Vagina (tissue), 2 donors: ENCODE measurements at places on chromosomes 6 and 20. TPM values are rescaled to one million over a fixed set of nuclear protein-coding genes. Genes with fewer than 3 reads are reported as not detected.

DNA sequence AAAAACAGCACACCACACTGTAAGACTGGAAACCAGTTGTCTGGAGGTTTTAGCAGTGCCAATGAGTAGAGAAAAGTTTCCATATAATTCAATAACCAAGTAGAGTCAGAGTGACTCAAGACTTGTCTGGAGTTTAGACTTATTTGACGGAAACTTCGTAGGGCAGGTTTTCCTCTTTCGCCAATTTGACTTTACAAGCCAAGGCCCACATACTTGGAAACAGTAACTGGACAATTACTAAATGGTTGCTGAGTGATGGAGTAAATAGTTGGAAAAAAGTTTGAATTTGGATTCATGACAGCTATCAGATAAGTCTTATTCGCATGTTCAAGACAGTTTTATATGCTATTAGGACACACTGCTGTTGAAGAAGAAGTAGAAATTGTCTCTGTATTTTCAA, 48.1 kb upstream of the CTAGE9 start:
- no peaks in the 10 kb centered on the region for H3K27me3 ChIP-seq
- H3K36me3 ChIP-seq: no peaks in the 10 kb centered on the region

DNA sequence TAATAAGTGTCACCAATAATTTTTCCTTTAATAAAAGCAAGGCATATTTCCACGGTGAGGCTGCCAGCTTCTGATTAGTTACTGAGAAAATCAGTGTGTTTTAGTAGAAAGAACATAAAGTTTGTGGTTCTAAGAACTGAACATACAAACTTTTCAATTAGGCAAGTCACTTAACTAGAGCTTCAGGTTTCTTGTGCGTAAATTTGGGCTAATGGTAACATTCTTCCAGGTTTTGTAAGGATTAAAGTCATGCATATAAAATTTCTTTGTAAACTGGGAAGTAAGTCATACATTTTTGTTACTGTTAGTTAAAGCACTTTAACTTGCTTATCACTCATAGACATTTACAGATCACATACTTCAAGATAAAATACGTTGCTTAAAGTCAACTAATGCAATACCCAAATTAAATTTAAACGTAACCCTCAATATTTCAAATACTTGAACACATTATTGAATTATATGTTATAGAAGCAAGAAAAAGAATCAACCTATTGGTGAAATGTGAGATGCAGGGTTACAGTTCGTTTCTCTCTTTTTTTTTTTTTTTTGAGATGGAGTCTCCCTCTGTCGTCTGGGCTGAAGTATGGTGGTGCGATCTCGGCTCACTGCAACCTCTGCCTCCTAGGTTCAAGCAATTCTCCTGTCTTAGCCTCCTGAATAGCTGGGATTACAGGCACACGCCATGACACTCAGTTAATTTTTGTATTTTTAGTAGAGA, 327.3 kb upstream of the NOX3 start:
- no peaks in the 10 kb centered on the region for H3K36me3 ChIP-seq
- no peak overlapping the region for H3K4me3 ChIP-seq
- peak overlapping the region; percentile 46 for H3K27ac ChIP-seq
- H3K4me1 ChIP-seq: peaks cover 10% of the 10 kb centered on the region

- DNase-seq: no peak
- H3K4me1 ChIP-seq: no peaks in the 10 kb centered on the region
- H3K4me3 ChIP-seq: no peak overlapping the region
These were observed 52.5 kb upstream of the CHD6 start for GRCh38 chr20:41670631-41671030.

- no peaks in the 10 kb centered on the region for H3K27me3 ChIP-seq
- H3K4me3 ChIP-seq: no peak overlapping the region
- H3K27ac ChIP-seq: no peak overlapping the region
- no peaks in the 10 kb centered on the region for H3K4me1 ChIP-seq
- no peak for DNase-seq
These were observed 54.1 kb downstream of the CCN2 start for GRCh38 chr6:131897050-131897435.

DNA sequence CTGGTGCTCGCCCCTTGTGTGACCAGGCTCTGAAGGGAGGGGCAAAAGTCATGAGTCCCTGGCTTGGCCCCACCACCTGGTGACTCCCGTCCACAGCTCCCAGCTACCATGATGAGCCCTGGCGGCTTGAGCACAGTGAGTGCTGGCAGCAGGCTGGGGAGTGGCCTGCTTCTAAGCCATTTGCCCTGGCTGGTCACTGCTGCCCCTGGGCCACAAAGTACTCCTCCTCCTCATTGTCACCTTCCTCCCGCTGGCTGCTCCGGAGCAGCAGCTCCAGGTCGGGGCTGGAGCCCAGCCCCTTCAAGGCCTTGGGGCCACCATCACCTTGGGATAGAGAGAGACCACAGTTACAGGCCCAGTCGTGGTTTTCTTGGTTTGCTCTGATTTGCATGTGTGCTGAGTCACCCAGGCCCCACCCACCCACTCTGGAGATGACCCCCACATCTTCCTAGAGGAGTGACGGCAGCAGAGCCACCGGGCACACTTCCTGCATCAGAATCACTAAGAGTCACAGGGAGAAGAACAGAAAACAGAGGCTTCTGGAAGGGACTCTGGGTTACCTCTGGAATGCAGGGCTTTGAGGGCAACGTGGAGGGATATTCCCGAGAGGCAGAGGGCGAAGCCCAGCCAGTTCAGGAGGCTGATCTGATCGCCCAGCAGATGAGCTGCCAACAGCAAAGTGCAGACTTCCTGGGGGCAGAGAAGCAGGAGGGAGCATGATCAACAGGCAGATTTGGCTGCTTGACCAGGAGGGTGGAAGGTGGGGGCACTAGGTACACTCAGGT, 42.1 kb upstream of the CDH22 start:
- H3K27ac ChIP-seq: peak overlapping the region; percentile 10
- no peak for DNase-seq
- no peaks in the 10 kb centered on the region for H3K27me3 ChIP-seq
- no peaks in the 10 kb centered on the region for H3K4me1 ChIP-seq
- no peak overlapping the region for H3K4me3 ChIP-seq

DNA sequence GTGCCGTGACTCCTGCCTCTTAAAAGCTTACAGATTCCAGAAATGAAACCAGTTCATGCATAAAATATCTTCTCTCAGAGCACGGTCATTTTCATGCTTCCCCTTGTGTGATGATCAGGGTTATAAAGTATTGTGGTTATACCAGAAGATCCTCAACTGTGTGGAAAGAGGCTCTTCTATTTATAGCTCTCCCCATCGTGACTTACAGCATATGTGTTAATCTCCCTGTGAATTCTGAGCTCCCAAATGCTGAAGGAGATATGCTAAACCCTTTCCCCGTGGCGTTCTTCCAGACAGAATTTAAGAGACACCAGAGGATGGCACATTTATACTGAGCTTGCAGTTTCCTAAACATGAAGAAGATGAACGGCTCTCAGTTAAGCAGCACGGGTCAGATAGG, 158.8 kb downstream of the CDH26 start:
- H3K4me3 ChIP-seq: no peak overlapping the region
- H3K4me1 ChIP-seq: peaks cover 20% of the 10 kb centered on the region
- DNase-seq: no peak
- no peaks in the 10 kb centered on the region for H3K36me3 ChIP-seq
- H3K27ac ChIP-seq: no peak overlapping the region

GRCh38 chr20:44990425-44990824, 24.1 kb downstream of the STK4 start:
- H3K27ac ChIP-seq: peak overlapping the region; percentile 43
- no peak for DNase-seq
- H3K27me3 ChIP-seq: no peaks in the 10 kb centered on the region
- no peak overlapping the region for H3K4me3 ChIP-seq
- peaks cover 3% of the 10 kb centered on the region for H3K36me3 ChIP-seq

GRCh38 chr6:148990403-148990802, 243.6 kb downstream of the UST start:
- H3K4me3 ChIP-seq: no peak overlapping the region
- no peak overlapping the region for H3K27ac ChIP-seq
- H3K4me1 ChIP-seq: no peaks in the 10 kb centered on the region
- DNase-seq: no peak
- no peaks in the 10 kb centered on the region for H3K27me3 ChIP-seq

GRCh38 chr6:73382462-73383113, 12.0 kb upstream of the DDX43 start:
- no peak overlapping the region for H3K4me3 ChIP-seq
- no peaks in the 10 kb centered on the region for H3K36me3 ChIP-seq

DNA sequence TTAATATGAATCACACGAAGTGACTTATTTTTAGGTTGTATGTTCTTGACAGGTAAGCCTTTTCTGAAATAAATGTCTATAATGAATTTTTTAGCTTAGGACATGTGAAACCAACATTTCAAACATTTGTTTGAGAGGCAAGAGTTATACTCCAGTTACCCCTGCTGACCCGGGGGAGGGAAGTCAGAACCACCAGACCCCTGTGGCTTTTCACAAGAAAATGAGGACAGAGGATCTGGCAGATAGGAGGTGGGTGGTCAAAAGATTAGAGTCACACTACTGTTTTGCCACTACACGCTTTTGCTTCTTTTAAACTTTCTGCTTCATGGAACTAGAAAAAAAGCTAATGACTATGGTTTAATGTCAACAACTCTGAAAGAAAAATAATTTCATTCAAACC, 27.5 kb upstream of the ADGRF4 start:
- H3K27ac ChIP-seq: no peak overlapping the region
- no peaks in the 10 kb centered on the region for H3K4me1 ChIP-seq
- H3K4me3 ChIP-seq: no peak overlapping the region
- no peaks in the 10 kb centered on the region for H3K27me3 ChIP-seq

GRCh38 chr6:138454981-138455706, 44.1 kb downstream of the NHSL1 start:
- no peaks in the 10 kb centered on the region for H3K27me3 ChIP-seq
- no peak for DNase-seq
- no peak overlapping the region for H3K4me3 ChIP-seq
- no peaks in the 10 kb centered on the region for H3K4me1 ChIP-seq

- no peak for DNase-seq
- no peaks in the 10 kb centered on the region for H3K36me3 ChIP-seq
- H3K27ac ChIP-seq: no peak overlapping the region
- no peaks in the 10 kb centered on the region for H3K27me3 ChIP-seq
- no peaks in the 10 kb centered on the region for H3K4me1 ChIP-seq
These were observed 24.6 kb upstream of the FOXF2 start for GRCh38 chr6:1364791-1365190.

DNA sequence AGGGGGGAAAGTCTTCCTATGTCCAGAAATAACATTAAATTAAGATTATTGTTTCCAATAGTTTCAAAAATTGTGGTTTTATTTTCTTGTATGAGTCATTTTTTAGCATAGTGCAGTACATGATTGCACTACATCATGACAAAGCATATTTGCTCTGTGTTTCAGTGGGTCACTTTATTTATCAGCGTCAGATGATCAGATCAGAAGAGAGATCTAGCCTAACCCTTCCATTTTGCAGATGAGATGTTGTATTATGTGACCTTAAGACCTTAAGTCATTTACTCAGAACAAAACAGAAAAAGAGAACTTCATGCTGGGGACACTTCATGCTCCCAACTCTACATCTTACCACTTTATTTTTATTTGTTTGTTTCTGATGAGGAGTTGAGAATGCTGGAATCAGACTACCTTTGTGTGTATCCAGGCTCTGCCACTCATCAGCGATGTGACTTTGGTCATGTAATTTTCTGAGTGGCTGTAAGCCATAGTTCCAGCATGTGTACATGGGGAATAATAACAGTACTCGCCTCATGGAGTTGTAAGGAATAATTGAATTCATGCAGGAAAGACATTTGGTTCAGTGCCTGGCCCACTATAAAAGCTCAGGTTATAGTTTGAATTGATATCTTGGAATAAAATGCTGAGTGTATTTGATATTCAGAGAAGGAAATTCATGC, 13.5 kb downstream of the EYA4 start:
- H3K36me3 ChIP-seq: no peaks in the 10 kb centered on the region
- DNase-seq: no peak
- H3K4me1 ChIP-seq: no peaks in the 10 kb centered on the region
- H3K4me3 ChIP-seq: no peak overlapping the region
- no peaks in the 10 kb centered on the region for H3K27me3 ChIP-seq

- H3K4me3 ChIP-seq: no peak overlapping the region
- H3K27ac ChIP-seq: no peak overlapping the region
- no peak for DNase-seq
- H3K36me3 ChIP-seq: no peaks in the 10 kb centered on the region
- no peaks in the 10 kb centered on the region for H3K4me1 ChIP-seq
These were observed 140.1 kb upstream of the BEND6 start for GRCh38 chr6:56814802-56815201.

DNA sequence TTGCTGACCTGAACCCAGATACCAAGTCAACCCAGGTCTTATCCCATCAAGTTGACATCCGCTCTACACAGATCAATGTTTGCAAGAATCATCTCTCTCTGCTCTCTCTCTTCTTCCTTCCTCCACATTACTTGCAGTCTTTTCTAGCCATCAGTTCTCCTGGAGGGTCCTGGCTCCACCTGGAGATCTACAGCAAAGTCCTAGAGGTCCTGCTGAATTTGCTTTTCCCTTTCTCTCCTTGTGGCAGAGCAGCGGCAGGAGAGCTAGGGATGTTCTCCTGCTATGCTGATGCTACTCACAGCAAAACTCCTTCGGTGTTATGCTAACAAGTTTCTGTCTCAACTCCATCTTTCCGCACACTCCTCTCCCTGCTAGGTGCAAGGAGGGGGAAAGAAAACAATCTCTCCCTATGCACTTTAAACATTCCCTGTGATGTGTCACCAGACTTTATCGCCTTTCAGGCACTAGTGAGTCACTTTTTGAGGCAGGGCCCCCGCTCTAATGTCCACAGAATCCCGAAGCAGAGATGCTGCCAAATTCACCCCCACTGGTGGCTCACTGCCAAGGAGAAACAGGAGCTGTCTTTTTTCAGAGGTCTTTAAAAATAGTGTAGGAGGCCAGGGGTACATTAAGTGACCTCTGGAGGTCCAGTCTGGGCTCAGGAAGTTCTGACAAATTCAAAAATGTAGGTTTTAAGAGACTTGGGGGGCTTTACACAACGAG, 62.6 kb downstream of the FAM50B start:
- peaks cover 36% of the 10 kb centered on the region for H3K4me1 ChIP-seq
- no peaks in the 10 kb centered on the region for H3K27me3 ChIP-seq
- no peak for DNase-seq

GRCh38 chr6:122903266-122903915, 92.6 kb upstream of the CLVS2 start:
- no peaks in the 10 kb centered on the region for H3K36me3 ChIP-seq
- no peak overlapping the region for H3K27ac ChIP-seq
- no peak overlapping the region for H3K4me3 ChIP-seq
- DNase-seq: no peak
- H3K4me1 ChIP-seq: no peaks in the 10 kb centered on the region
- no peaks in the 10 kb centered on the region for H3K27me3 ChIP-seq

- no peaks in the 10 kb centered on the region for H3K27me3 ChIP-seq
- no peaks in the 10 kb centered on the region for H3K36me3 ChIP-seq
These were observed at the start of gene GPRC6A for GRCh38 chr6:116828983-116829382. Gene GPRC6A (minus strand): TSS chr6:116829083. CDS start chr6:116829013, 70 bp downstream.

Gene SLC13A3
- 1.2 TPM for total RNA-seq

Gene GSTA5
- total RNA-seq: not detected

Gene GPX5
- total RNA-seq: not detected

Gene HSPA1L
- 0.98 TPM for total RNA-seq

Gene GGTLC1
- not detected for total RNA-seq

Gene BRD2
- total RNA-seq: 125 TPM

Gene ENPP1
- total RNA-seq: 14.7 TPM

Gene KHDC1L
- total RNA-seq: not detected
